ENCODE measurements at places on chromosomes 5 and 9.

- DNase-seq: no peak
These were observed 94.7 kb upstream of the RAD23B start for GRCh38 chr9:107188376-107188775.

- no peak for DNase-seq
These were observed 60.4 kb upstream of the CTSL start for GRCh38 chr9:87665505-87665904.

GRCh38 chr5:73157414-73158303, 15.3 kb upstream of the TMEM174 start:
- DNase-seq: no peak

GRCh38 chr9:72464857-72465592, 56.4 kb upstream of the TMC1 start:
- DNase-seq: no peak

DNA sequence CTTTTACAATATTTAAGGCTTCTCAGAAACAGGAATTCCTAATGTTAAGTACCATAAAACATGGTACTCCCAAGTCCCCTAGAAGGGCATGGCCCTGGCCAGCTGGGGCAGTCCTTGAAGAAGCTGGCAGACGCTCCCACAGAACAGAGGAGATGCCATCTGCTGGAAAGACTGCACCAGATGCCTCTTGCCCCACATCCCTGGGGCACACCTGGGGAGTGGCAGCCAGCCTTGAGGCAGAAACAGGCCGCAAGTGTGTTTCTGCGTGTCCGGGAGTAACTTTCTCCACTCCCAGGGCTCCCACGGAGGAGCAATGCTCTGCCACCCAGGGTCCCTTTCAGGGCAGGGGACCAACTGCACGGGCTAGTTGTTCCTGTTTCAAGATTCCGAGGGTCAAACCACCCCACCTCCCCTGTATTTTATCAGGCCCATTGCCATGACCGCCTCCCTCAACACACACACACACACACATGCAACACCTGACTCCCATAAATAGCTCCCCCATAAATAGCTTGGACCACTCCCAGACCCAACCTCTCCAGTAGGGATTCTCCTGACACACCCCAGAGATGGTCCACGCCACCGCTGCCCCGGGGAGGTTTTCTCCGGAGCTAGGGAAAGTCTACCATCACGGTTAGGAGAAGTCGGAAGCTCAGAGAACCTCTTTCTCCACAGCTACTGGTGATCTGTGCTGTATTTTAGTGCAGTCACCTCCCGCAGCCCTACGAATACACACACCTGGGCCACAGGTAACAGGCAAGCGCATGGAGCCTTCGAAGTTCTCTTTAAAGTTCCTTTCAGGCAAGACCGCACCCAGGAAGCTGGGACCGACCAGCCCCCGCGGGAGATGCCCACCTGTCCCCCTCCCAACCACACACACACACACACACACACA, 1.5 kb downstream of the SPOCK1 start:
- DNase-seq: no peak

- DNase-seq: no peak
These were observed 145.1 kb upstream of the SMIM23 start for GRCh38 chr5:171640480-171640879.

DNA sequence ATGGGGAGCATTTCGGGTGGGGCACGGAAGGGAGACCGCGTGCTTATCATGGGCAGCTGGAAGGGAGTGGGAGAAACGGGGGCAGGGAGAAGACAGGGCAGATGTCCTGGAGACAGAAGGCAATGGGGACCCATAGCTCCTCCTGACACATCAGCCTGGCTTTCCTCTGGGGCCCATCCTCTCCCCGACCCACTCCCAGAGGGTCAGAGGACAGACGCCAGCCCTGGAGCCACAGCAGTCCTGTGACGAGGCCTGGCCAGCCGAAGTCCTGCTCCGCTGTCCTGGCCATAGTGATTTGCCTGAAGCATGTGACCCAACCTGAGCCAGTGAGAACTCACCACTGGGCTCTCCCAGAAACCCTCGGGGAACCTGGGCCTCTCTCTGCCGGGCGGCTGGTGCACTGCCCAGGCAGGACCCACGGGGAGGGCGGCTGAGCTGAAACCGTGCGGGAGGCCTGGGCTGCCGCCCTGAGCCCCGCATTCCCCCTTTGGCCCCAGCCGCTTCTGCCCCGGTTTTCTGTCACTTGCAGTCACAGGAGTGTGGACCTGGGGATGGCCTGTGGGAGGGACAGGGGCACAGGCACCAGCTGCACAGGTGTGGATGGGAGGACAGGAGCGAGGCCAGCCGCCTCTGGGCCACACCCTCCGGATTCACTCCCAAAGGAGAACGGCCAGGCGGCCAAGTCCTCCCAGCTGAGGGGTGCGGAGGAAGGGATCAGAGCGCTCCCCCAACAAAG, 19.8 kb downstream of the ADAMTS2 start:
- DNase-seq: no peak

DNA sequence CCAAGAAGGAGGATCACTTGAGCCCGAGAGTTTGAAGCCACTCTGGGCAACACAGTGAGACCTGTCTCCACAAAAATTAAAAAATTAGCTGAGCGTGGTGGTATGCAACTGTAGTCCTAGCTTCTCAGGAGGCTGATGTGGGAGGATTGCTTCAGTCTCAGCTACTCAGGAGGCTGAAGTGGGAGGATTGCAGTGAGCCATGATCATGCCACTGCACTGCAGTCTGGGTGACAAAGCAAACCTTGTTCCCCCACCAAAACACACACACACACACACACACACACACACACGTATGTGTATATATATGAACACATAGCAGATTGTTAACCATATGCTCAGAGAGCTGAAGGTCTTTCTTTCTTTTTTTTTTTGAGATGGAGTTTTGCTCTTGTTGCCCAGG, 157.5 kb upstream of the MAST4 start:
- DNase-seq: no peak

- DNase-seq: no peak
These were observed 20.6 kb downstream of the SHB start for GRCh38 chr9:38048316-38048969.

- no peak for DNase-seq
These were observed 25.7 kb downstream of the NMUR2 start for GRCh38 chr5:152379331-152379730.

GRCh38 chr5:142202282-142202681, 93.7 kb downstream of the NDFIP1 start:
- DNase-seq: no peak

- DNase-seq: no peak
These were observed 69.0 kb downstream of the SECISBP2 start for GRCh38 chr9:89387197-89387849.

DNA sequence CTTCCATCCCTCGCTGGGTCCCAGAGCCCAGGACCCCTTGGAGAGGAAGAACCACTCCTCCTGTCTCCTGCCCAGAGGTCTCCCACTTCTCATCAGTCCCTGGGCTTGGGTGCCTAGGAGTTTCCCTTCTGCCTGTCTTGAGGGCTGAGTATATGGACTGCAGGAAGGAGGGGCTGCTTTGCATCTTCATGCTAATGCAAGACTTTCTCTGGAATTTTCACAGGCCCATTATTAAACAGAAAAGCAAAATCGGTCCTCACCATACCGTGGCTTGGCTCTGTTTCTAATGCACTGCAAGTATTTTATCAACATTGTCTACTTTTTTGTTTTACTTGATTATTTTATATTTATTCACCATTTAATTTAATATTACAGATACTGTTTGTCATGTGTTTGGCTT, 34.5 kb downstream of the TRIO start:
- DNase-seq: no peak

DNA sequence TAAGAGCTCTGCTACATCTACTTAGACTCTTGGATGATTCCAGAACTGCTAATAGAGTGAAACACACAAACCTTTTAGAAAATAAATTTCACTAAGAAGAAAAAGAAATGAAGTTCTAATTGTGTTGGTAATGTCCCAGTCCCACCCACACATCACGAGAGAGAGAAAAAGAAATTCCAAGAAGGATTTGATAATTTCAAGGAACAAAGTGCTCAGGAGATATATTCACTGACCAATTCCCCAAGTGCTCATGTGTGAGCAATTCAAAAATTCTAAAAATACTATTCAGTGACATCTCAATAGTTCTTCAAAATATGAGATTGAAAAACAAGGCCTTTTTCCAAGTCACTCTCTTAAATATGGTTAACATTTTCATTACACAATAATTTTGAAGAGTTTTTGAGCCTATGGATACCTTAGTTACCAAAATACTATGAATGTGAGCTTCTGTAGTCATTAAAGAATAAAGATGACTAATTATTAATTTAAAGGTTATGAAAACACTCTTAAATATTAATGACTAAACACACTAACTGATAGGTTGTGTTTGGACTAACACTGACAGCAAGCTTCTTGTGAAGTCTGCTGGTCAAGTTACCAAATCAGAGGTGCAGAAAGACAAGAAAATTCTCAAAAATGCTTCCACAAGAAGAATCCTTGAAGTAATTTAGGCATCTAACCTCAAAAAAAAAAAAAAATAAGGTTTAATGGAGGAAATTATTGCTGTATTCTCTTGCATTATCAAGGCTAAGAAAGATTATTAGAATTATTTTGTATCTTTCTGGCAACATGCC, 245.3 kb downstream of the PDE4D start:
- no peak for DNase-seq

DNA sequence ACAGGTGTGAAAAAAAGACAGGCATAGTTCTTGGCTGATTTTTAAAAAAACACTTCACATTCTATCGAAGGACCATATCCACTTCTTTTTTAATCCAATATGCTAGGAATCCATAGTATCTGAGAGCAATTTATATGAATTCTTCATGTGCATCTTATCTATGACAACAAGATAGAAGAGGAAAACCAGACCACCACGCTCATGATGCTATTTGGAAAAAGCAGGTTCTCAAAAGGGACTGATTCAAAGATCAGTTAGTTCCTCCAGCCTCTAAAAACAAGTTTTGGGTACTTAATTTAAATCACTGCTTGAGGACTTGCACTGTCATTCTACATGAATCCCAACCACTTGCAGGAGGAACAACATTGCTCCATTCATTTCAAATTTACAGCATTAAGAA, 6.3 kb downstream of the MEF2C start:
- DNase-seq: no peak

DNA sequence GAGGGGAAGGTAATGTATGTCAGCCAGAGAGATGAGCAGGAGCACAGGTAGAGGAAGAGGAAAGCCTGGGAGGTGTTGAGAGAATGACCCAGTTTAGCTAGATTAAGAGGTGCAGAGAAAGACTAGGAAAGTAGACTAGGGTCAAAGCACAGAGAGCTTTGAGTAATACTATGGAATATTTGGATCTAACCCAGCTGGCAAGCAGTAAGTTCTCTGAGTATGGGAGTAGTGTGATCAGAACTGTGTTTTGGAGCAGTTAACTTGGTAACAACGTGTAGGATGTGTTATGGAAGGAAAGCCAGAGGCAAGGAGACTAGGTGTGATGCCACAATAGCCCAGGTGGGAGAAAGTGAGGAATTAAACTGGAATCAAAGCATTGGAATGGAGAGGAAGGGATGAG, 84.9 kb upstream of the PTGER4 start:
- DNase-seq: no peak

DNA sequence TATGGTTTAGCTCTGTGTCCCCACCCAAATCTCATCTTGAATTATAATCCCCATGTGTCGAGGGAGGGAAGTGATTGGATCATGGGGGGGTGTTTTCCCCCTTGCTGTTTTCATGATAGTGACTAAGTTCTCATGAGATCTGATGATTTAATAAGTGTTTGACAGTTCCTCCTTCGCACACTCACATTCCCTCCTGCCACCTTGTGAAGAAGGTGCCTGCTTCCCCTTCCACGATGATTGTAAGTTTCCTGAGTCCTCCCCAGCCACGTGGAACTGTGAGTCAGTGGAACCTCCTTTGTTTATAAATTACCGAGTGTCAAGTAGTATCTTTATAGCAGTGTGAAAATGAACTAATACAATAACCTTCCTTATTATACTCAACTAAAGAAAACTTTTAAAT, 24.3 kb upstream of the TEX10 start:
- no peak for DNase-seq

- no peak for DNase-seq
These were observed 7.4 kb downstream of the SHC3 start for GRCh38 chr9:89171231-89171630.

DNA sequence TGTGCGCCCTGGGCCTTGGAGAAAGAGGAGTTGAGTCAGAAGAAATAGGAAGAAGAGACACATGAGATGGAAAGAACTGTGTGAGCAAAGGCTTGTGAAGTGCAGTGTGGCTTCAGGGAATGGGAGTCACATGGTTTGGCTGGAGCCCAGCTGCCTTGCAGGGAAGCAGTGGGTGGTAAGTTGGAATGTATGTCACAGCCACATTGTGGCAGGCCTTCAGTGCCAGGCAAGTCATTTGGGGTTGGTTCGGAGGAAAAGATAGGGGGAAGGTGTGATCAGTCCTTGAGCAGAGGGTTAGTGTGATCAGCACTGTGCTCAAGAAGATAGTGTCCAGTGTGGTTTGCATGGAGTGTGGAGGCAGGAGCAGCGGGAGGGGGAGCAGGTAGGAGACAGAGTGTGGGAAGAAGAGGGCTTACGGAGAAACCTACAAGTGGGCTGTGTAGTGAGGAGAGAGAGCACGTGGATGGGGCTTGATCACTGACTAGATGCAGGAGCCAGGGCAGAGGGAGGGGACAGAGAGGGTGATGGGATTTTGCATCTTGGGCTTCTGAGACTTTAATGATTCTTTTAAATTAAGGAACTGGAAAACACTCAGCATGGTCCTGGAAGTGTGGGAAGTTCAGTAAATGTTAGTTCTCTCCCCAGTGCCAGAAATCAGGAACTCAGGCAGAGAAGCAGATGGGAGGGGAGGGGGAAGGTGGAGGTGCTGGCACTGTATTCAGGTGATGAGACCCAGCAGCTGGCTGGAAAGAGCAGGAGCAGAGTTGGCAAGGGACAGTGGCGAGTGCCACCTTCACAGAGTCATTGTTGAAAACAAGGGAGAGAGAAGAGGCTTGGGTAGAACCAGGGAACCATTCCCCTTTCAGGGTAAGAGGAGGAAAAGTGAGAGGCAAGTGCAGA, 46.6 kb downstream of the ARHGAP26 start:
- no peak for DNase-seq

DNA sequence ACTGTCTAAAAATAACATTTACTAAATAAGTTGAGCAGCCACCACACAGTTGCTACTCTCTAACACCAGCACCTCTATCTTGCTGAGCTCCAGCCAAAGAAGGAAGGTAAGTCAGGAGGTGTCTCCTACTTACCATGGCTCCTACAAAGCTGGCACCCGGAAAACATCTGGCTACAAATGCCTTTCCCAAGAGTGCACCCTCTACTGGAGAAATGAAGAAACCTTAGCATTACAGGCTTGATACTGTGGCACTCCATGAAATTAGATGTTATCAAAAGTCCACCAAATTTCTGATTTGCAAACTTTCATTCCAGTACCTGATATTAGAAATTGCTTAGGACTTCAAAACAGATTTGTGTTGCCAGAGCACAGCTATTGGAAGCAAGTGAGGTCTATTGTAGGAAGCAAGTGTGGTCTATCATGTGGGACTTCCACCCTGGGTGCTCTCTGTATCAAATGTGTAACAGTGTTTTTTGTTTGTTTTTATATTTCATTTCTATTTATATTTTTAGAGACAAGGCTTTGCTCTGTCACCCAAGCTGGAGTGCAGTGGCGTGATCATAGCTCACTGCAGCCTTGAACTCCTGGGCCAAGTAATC, 25.7 kb upstream of the RFK start:
- DNase-seq: no peak
